Spinal cord (tissue), 10 donors: ENCODE measurements at places on chromosomes 6 and 20. TPM values are rescaled to one million over a fixed set of nuclear protein-coding genes. Genes with fewer than 3 reads are reported as not detected.

Gene BPI
- 11.5 TPM for total RNA-seq

Gene BYSL
- total RNA-seq = 8.4 TPM

Gene OPN5
- 0.10 TPM for total RNA-seq

Gene FABP7
- 149 TPM for total RNA-seq

Gene NKX2-2
- total RNA-seq = 3.0 TPM

Gene CGA
- 10.0 TPM for total RNA-seq

- DNase-seq = no peak
These were observed 460.1 kb upstream of the MANEA start for GRCh38 chr6:95117236-95117635.

DNA sequence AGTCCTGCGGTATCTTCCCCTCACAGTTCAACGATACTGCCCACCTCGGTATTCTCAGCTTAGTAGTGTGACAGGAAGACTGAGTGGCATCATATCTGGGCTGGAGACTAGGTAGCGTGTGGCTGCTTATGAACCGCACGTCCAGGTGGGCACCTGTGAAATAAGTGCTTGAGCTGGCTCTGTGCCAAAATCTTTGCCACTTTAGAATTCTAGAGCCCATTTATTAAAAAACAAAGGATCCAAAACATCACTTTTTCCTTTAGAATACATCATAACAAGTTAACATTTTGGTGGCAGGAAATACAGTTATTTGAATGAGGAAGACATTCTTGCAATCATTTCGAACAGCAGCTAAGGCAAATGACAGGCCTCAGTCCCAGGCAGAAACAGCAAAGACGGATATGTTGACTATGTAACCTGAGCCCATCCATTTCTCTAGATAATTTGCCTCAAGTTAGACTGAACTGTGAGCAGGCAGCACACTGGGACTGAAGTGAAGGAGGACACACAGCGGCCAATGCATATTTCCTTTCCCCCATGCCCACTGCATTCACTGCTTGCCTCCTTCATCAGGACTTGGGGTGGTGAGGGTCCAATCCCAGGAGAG is 136.6 kb downstream of the GMDS start:
- DNase-seq = no peak

GRCh38 chr6:69948479-69949114 is 82.2 kb downstream of the COL19A1 start:
- no peak for DNase-seq

DNA sequence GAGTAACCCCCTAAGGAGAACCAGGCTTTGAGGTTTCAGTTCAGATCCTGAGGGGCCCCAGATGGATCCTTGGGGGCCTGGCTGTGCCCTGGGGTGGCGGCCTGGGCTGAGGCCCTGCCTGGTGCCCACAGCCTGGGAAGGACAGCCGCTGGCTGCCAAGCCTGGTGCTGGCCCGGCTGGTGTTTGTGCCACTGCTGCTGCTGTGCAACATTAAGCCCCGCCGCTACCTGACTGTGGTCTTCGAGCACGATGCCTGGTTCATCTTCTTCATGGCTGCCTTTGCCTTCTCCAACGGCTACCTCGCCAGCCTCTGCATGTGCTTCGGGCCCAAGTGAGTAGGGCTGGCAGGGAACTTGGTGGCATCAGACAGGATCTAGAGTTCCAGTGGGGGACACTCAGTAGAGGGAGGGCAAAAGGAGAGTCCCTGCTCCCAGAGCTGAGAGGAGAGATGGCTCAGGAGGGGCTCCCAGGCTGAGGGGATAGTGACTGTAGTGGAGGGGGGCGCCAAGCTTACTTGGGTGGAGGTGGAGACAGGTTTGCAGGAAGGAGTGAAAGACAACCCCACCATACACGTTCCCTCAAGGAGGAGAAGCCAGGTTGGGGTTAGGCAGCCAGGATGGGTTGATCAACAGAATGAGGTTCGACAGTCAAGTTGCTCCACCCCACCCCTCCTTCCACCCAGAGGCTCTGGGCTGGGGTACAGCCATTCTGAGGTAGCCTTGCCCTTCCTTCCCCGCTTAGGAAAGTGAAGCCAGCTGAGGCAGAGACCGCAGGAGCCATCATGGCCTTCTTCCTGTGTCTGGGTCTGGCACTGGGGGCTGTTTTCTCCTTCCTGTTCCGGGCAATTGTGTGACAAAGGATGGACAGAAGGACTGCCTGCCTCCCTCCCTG is 9.5 kb downstream of the SLC29A1 start:
- DNase-seq = no peak

DNA sequence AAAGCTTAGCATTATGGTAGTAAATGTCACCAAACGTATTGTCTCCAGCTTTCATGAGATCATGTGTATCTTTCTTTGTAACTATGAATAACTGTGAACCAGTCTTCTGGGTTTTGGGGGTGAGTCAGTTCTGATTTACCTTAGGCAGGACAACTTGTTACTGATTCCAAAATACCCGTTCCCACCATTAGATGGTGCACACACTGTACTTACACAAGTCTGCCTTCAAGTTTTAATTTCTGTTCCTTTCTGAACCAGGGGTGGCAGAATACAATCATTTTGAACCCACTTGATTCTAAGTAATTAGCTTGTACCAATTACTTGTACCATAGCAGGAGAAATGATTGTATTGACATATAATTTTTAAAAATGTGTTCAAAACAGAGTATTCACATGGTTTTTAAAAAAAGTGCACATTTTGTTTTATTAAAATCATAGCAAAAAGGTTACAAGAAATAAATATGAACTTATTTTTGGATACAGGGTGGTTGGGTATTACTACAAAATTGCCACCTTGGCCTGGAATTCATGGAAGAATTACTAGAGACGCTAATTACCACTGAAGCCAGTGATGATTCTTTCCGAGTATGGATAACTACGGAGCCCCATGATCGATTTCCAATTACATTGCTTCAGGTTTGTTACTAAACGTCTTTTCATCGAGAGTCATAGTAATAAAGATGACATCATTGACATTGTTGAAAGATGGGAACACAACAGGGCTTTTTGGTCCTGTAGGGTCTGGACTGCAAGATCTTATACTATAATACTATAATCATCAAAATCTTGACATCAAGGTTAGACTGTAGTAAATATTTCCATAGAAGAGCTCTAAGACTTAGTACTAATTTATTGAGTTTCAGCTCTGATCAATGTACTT is 75.2 kb upstream of the GLP1R start:
- DNase-seq = peak; percentile 40

DNA sequence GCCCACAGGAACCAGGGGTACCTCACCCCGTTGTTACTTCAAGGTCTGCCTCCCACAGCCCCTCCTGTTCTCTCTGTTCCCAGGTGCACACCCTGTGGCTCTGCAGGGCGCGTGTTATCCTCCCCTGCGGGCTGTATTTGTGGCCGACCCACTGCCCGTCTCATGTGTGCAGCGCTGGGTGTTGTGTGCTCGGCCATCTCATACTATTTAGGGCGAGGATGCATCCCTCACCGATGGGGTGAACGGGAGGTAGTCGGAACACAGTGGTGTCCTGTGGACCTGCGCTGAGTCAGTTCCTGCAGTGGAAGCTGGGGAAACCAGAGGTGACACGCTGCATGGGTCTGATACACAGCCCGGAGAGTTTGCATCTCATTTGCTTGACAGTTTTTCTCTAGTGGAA is 94.5 kb upstream of the SULF2 start:
- DNase-seq = no peak

DNA sequence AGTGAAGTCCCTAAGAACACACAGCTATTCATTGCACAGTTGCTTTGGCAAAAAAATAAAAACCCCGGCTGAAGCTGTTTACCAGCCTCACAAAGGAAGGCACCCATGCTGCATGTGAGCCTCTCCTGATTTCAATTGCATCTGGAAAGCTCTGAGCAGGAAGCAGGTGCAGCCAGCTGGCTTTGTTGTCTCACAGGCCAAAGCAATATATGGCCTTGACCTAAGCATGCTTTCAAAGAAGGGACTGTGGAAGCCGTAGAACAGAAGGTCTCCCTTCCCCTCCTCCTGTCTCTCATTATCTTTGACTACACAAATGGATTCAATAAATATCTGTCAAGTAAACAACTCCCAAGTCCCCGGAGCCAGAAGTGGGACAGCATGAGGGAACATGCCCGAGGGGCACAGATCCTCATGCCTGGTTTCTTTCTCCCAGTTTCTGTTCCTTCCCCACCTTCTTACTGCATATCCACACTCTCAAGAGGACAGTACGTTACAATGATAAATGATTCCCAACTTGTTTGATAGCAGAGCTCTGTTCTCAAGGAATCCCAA is 57.2 kb upstream of the PCSK2 start:
- peak; percentile 48 for DNase-seq

GRCh38 chr20:51020657-51021056 is 2.2 kb downstream of the KCNG1 start:
- no peak for DNase-seq

- DNase-seq = no peak
These were observed 672.6 kb downstream of the MAFB start for GRCh38 chr20:40016392-40016791.

DNA sequence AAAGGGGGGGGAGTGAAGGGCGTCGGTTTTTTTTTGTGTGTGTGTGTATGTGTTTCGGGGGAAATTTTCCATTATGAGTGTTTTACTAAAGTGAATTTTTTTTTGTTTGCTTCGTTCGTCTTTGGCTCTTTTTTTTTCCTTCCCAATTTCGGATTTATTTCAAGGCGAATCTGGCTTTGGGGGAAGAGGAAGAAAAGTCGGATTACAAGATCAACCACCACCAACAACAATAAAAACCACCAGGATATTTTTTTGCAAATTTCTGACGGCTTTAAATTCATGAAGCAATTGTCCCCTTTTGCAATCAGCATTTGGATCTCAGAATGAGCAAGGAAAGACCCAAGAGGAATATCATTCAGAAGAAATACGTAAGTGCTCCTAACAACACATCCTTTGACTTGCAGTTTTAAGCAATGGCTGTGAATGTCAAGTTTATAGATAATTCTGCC is 372 bp downstream of the JARID2 start:
- DNase-seq = no peak

DNA sequence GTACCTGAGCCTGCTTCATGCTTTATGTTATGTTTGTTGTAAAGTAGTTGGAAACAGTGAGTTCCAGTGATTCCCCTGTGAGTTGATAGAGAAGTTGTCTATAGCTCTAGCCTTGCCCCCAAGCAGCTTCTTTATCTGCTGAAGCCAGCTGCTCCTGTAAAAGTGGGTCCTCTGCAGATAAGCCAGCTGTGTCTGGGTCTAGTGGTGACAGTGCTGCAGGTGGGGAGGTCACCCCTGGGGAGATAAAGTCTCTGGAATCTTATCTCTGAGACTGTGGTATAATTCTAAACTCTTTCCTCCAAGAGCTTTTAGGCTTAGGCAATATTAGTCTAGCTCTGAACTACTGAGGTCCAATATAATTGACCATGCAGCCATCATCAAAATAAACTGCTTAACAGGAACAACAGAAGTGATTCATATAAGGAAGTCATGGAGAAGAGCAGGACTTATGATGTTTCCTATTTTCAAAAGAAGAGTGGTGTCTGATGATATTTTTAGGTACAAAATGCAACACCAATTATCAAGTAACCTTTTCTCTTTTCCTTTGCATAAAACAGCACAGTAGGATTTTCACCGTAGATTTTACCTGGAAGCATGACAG is 44.2 kb upstream of the TMEM217 start:
- no peak for DNase-seq

GRCh38 chr6:80792151-80792550 is 685.7 kb downstream of the BCKDHB start:
- DNase-seq = no peak

DNA sequence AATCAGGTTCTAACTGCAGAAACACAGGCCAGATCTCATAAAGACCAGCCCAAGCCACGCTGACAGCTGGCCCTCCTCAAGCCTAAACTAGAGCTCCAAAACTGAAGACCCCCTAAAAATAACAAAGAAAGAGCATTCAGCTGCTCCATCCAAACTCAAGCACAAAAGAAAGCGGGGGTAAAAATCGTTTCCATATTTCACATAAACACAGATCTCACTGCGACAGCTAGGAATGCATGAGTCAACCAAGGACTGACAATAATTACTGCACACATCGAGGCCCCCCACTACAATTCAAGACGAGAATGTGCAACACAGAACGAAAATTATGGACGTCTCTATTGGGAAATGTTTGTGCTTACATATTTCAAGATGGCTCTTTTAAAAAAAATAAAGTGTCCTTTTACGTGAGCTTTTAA is 31.1 kb downstream of the CNKSR3 start:
- DNase-seq = no peak

- no peak for DNase-seq
These were observed 333.4 kb downstream of the THBS2 start for GRCh38 chr6:168920289-168920688.

DNA sequence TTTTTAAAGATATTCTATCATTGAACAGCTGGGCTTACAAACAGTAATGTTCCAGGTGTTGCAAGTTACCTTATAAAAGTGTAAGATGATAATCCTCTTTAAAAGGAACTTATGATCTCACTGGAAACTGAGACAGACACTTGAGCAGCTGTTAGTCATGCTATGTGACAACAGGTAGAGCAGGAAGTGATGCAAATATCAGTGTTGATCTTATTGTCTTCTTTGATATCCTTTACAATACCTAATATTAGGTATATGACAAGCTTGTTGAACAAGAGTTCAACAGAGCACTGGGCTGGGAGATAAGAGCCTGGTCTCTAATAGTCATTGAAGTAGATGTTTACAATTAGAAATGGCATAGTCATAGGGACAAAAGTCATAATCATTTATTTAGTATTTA is 150.0 kb downstream of the UBE3D start:
- no peak for DNase-seq

DNA sequence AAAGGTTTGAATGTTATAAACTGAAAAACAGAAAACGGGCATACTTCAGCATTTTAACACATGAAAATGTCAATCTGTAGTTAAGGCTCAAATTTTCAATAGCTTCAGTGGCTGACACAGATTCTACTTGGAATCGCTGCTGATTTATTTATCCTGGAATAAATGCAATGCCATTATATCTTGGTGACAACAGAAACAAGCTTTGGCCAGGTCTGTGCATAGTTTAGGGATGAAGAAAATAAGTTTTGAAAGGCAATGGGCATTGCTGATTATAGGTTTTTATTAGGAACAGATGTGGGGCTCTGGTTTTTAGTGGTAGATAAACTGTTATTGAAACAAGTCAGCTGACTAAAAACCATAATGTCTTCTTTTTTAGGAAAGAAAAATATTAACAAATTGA is 96.8 kb upstream of the SOX4 start:
- DNase-seq = no peak

DNA sequence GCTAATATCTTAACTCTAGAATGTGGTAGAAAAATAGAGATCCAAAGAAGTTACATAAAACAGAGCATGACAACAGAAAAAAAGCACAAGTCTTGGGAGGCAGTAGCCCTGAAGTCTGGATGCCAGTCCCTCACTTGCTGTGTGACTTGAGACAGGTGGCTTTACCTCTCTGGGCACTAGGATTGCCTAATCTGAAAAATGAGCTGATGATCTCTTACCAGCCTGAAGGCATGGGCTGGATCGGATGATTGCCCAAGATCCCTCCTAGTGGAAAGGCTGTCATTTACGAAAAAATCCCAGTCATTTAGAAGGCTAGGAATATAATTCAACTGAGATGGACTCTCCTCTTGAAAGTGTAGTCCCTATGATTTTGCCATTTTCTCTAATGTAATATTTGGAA is 10.9 kb upstream of the GCM1 start:
- no peak for DNase-seq
